ENCODE measurements at places on chromosomes 3 and 15.

GRCh38 chr15:62622775-62623174, 419.8 kb upstream of the TPM1 start:
- no peak for DNase-seq

DNA sequence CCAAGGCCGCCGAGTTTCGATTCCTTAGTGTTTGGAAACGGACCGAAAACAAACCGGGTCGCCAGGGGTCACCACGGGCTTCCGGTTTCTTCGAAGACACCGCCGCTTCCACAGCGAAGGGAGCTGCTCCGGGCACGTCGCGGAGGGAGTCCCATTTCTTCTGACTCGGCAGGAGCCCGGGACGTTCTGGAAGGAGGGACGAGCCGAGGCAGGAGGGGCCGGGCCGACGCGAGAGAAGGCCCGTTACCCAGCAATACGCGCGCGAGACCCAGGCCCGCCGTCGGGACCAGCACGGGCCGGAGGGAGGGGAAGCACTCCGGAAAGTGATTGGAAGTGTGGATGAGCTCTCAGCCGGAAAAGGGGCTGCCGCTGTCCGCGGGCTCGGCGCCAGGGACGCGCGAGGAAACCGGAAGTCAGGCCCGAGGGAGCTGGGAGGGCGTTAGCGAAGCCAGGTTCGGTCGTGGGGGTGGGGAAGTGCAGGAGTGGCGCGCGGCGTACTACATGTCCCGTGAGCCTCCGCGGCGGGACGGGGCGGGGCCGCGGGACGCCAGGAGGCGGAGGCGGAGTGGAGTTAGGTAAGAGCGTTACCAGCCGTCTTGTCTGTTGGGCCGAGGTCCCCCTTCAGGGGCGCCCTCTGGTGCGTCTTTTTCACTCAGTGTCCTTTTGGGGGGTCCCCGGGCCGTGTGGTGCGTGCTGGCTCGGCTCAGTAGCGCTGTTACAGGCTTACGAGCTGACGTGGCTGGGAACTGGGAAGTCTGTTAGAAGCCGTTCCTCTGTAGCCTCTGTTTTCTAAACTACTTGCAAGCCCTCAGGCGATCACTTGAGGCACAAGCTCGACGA, at the start of the genes AZI2 and ZCWPW2:
Gene AZI2 (minus strand): TSS at position 196 of the 840 bp plus-strand sequence. CDS start 8,207 bp downstream, outside the sequence.
Gene ZCWPW2 (plus strand): TSS at position 93 of the 840 bp plus-strand sequence. CDS start 64,348 bp downstream, outside the sequence.
- peak; percentile 94 for DNase-seq

DNA sequence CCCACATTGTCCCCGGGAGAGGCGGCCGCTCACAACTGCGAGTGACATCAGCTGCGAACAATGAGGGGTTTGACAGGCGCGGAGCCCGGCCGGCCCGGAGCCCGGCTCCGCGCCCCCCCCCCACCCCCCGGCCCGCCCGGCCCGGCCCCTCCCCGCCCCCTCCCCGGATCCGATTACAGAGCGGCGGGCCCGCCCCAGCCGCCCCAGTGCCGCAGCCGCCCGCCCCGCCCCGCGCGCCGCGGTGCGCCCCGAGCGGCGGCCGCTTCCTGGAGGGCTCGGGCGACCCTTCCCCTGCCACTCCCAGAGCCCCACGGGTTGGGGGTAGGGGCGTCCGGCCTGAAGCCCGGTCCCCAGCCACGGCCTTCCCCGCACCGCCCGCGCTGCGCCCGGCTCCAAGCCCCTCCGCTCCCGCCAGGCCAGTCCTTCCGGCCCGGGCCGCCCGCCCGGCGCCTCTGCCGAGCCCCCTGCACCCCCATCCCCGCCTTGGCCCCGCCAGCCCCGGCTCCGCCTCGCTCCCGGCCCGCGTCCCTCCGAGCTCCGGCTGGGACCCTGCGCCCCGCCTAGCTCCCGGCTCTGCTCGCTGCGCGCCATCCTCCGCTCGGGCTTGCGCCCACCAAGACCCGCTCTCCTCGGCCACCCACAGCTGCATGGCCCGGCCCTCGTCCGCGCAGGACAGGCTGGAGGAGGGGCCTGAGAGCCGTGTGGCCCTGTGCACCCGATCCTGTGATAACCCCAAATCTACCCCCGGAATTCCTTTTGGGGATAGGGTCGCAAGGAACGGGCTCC, at the start of gene PCBP4:
Gene PCBP4 (minus strand): TSS at position 71 of the 786 bp plus-strand sequence. CDS start 6,214 bp downstream, outside the sequence.
- peak; percentile 76 for DNase-seq

GRCh38 chr15:80916056-80916455, 73.6 kb downstream of the MESD start:
- no peak for DNase-seq

DNA sequence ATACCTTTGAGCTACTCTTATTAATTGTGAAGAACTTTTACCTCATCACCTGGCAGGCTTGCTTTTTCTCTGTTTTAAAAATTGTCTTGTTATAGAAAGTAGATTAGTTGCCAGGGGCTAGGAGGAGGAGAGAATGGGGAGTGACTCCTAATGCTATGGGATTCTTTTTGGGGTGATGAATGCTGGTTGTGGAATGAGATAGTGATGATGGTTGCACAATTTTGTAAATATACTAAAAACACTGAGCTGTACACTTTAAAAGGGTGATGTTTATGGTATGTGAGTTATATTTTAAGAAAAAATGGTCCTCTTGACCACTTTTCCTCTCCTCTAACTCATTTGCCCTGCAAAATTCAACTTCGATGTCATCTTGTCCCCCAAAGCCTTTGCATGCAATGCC, 31.8 kb upstream of the LRIG1 start:
- DNase-seq: no peak

GRCh38 chr3:186099178-186099577, 9.7 kb downstream of the ETV5 start:
- no peak for DNase-seq

GRCh38 chr3:123151251-123151705, 50.5 kb upstream of the SEC22A start:
- DNase-seq: no peak

GRCh38 chr15:91192690-91193377, 92.8 kb downstream of the SV2B start:
- DNase-seq: no peak

DNA sequence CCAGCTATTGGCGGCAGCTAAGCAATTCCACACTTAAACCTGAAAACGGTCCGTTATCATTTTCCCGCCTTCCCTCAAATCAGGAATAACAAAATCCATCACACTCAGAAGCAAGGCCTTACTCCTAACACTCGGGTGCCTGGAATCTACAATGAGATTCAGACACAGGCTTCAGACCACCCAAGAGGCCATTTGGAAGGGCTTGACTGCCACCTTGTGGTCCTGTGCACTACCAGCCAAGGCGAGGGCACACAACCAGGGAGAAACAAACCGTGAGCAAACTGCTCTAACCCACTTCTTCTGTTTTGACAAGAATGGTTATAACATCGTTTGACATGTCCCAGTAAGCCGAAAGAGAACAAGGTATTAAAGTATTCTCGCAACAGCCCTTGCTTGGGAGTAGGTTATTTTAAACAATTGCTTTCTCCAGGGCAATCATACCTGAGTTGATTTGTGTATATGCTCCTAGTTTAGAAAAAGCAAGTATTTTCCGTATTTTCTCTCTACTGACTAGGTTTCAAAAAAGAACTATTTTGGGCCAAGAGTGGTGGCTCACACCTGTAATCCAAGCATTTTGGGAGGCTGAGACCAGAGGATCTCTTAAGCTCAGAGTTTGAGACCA, 40.1 kb upstream of the TAFA4 start:
- DNase-seq: peak; percentile 77

- DNase-seq: no peak
These were observed 6.3 kb downstream of the DUOXA1 start for GRCh38 chr15:45123397-45123796.

- DNase-seq: no peak
These were observed 8.1 kb downstream of the AGBL1 start for GRCh38 chr15:86087808-86088207.

- no peak for DNase-seq
These were observed 5.4 kb downstream of the ANKRD63 start for GRCh38 chr15:40277471-40277870.

DNA sequence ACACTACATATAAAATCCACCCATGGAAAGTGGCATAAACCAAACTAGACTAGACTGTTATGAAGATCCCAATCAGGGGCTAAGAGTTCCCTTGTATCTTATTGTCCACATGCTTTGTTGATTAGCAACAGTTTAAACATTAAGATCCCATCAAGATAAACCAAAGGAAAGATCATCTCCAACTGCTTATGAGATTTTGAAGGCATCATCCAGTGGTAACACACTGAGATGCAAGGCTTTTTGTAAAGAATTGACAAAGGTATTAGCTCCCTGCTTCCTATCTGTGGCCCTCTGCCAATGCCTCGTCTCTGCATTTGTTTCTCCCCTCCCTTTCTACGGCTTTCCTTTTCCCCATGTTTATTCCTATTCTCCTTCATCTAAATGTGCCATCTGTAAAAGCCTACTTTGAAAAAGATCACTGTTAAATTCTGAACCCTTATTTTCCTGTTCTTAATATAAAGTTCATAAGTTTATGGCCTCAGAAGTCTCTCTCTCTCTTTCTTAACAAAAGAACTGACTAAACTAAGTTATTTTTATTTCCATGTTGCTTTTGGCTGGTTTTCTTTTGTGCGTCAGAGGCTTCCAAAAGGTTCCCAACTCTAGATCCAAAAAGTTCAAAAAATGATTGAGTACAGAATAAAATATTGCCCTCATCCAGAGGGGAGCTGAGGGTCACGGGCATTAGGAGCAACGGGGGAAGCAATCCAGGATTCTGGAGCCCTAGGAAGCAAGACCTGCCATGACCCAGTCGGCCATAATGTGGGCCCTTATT, 5.5 kb downstream of the PLD1 start:
- no peak for DNase-seq

DNA sequence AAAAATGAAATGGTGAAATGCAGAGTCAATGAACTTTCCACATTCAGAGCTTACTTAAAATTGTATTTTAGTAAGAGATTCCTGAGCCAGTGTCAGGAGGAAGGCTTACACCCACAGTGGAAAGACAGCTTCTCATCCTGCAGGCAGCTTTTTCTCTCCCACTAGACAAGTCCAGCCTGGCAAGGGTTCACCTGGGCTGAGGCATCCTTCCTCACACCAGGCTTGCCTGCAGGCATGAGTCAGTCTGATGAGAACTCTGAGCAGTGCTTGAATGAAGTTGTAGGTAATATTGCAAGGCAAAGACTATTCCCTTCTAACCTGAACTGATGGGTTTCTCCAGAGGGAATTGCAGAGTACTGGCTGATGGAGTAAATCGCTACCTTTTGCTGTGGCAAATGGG, 3.1 kb downstream of the CCR4 start:
- DNase-seq: no peak

GRCh38 chr3:109874896-109875708, 537.8 kb upstream of the DPPA4 start:
- no peak for DNase-seq

- peak; percentile 21 for DNase-seq
These were observed 413.5 kb downstream of the MECOM start for GRCh38 chr3:169250000-169250399.

GRCh38 chr3:149364624-149365023, 12.8 kb downstream of the TM4SF1 start:
- no peak for DNase-seq

DNA sequence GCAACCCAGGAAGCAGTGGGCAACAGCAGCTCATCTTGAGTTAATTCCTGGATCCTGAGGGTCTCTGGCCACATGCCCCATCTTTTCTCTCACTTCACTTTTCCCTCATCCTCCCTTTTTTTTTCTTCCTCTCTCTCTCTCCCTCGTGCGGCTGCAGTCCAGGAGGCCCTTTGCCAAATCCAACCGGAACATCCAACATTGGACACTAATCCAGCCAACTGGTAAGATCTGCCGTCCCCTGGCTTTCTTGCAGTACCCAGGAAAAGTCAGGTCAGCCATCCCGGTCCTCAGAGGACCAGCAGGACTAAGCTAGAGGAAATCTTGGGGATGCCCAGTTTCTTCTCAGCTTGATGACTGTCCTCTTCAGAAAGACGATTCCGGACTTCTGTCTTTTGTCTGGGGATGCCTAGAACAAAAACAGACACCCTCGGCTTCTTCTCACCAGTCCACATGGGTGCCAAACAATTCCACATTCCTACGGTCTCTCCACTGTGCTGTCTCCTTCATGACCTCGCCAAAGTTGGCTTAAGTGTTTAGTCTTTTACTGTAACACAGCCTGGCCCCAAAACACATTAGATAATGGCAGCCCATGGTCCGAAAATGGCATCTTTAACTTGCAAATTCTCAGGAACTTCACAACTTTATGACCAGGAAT, 115.6 kb downstream of the GSK3B start:
- no peak for DNase-seq

DNA sequence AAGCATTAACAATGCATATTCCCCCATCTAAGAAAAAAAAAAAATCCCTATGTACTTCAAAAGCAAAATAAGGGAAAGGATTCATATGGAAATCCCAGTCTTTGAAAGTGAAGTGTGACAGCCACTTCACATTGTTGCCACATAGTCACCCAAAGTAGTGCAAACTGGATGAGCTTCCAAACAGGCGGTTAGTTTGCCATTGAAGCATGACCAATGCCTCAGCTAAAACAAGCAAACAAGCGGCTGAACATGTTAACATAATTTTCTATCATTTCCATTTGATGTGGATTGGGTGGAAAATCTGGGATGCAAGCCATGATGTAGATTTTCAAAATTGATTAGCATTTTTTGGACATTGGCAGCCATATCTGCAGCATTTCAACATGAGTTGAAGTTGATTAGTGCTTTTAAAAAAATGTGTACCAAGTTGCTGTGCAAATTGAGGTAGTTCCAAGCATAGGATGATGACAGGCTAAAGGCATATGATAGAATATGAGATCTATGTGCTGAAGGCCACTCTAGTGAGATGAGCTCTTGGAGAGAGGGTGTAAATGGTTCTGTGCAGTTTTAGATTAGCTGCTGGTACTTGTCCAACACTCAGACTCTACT, 405.2 kb downstream of the NR2F2 start:
- no peak for DNase-seq

- no peak for DNase-seq
These were observed 24.6 kb downstream of the SEMA6D start for GRCh38 chr15:47741907-47742306.

GRCh38 chr3:178270838-178271237, 265.4 kb upstream of the KCNMB2 start:
- DNase-seq: no peak

DNA sequence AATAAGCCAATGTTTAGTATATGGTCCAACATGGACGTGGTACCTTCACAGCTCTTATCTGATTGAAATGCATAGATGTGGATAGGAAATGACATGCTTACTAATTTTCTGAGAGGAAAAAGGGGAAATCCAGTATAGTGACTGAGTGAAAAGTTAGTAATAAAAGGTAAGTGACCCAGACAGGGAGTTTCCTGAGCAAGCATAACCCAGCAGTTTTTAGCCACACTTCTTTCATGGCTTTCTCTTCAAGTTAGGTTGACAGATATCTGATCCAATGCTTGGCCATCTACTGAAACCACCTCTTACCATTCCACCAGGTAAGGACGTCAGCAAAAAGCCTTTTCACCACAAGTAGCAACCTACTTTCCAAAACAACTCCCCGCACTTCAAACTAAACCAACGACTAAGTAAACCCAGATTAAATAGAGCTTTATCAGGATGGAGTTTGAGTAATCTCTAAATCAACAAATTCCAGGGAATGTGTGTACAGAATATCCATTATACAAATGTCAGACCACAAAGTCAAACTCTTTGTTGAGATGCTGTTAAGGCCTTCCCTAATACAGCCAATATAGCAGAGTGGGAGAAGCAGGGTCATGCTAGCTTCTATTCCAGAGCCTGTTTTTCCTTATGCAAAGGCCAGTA, 329.7 kb downstream of the RORA start:
- no peak for DNase-seq
